ENCODE measurements at places on chromosomes 3 and 15. TPM values are rescaled to one million over a fixed set of nuclear protein-coding genes. Genes with fewer than 3 reads are reported as not detected.

DNA sequence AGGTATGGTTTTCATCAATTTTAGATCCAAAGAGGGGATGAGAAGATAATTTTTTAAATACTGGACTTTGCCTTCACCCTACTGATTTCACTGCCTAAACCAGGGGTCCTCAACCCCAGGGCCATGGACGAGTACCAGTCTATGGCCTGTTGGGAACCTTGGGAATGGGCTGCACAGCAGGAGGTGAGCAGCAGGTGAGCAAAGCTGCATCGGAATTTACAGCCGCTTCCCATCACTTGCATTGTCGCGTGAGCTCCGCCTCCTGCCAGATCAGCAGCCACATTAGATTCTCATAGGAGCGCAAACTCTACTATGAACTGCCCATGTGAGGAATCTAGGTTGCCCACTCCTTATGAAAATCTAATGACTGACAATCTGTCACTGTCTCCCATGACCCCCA, 76.3 kb upstream of the TTBK2 start:
- no peak for DNase-seq

GRCh38 chr3:69300296-69300695, 85.6 kb downstream of the FRMD4B start:
- DNase-seq: no peak

- no peak for DNase-seq
Measured at GRCh38 chr3:27963519-27963918, 241.4 kb upstream of the EOMES start.

Gene CHRNA5
- 13.9 TPM for total RNA-seq

DNA sequence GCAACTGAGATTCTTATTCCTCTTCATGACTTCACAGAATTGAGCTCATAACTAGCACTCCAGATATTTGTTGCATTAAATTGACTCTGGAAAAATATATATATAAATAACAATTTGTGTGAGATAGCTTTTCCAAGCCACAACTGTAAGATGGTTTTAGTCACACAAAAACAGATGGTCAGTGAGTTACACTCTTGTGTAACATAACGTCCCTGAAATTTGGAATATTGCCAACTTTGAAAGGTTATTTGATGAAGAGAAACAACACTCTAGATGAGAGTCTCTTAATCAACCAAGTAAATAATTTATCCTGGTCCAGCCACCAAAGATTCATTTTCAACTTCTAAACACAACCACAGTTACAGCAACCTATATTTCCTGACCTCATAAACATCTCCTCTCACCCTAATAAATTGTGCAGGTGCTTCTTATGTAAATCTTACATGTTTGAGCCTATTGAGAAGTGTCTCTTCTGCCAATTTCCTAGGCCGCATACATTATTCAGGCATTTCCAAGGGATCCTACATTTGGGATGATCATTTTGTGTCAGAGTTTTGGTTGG, 84.9 kb upstream of the ACP3 start:
- DNase-seq: no peak

- DNase-seq: no peak
Measured at GRCh38 chr15:94412979-94413746, 181.8 kb downstream of the MCTP2 start.

Gene TNFAIP8L3
- 3.6 TPM for total RNA-seq

Gene TAGLN3
- total RNA-seq: 0.50 TPM

DNA sequence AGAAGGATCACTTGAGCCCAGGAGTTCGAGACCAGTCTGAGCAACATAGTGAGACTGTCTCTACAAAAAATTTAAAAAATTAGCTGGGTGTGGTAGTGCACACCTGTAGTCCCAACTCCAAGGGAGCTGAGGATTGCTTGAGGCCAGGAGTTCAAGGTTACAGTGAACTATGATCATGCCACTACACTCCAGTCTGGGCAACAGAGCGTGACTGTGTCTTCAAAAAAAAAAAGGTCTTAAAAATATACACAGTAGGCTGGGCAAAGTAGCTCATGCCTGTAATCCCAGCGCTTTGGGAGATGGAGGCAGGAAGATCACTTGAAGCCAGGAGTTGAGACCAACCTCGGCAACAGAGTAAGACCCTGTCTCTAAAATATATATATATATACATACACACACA, 11.2 kb upstream of the CAMK1 start:
- DNase-seq: no peak

GRCh38 chr3:107959550-107960154, 131.2 kb downstream of the CD47 start:
- no peak for DNase-seq

Measured in mammary epithelial cell (primary cell).